IPS DF 19.7 (cell line): ENCODE measurements at places on chromosomes 12 and 14.
A peak's percentile ranks its signal among the peaks of the same experiment; 100 is the strongest.

- no peak for DNase-seq
Measured at GRCh38 chr12:45730348-45731189, 1.1 kb downstream of the ARID2 start.

DNA sequence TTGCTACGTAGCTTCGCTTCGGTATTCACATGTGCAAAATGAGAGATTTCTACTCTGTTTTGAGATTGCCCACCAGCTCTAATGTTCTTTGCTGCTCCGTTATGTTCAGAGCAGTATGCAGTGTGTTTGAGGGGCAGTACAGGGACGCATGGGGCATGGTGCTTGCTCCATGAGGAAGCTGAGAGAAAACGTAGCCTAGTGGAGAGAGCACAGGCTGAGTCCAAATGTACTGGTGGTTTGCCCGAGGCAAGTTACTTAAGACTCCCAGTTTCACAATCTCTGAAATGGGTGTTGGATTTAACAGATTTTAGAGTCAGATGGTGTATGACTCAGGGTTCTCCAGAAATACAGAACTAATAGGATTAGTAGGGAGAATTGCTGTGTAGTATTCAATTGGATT is 310.5 kb downstream of the ETNK1 start:
- no peak for DNase-seq

GRCh38 chr12:26711569-26711968 is 121.4 kb downstream of the ITPR2 start:
- DNase-seq = no peak

- no peak for DNase-seq
Measured at GRCh38 chr12:69610126-69610525, 581 bp downstream of the LRRC10 start.

DNA sequence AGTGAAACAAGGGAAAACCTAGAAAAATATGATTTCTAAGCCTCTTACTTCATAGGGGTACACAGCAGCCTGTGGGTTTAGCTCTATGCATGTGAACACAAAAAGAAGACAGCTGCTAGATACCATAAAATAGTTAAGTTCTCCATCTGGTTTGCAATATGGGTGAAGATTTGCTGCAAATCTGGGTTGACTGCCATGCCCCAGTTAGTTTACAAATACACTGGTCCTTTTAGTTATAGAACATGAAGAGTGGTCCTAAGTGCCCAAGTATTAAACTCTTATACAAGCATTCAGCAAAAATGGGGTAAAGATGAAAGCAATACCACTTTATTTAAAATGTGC is 176.1 kb downstream of the AEBP2 start:
- no peak for DNase-seq

GRCh38 chr12:48000878-48001504 is 3.3 kb downstream of the COL2A1 start:
- peak; percentile 40 for DNase-seq

DNA sequence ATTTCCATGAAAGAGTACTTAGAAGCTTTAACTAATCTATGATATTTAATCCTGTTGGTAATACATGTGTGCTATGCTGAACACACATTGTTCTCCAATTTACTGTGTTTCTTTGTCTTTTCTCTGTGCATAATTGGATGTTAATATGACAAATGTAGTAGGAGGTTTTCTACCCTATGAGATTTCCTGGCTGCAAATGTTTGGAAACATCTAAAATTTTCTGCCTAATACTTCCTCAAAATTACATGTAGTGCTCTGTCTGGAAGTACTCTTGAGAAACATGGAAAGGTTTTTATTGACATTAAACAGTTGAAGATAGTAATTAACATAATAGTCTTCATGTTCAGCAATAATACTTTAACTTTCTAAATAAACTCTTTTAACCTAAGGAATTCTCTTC is 213.0 kb downstream of the KITLG start:
- DNase-seq = no peak

GRCh38 chr14:58718226-58719205 is 80.8 kb downstream of the DACT1 start:
- no peak for DNase-seq
